ENCODE measurements at places on chromosomes 1 and 21. TPM values are rescaled to one million over a fixed set of nuclear protein-coding genes. Genes with fewer than 3 reads are reported as not detected.

Gene GBP7
- polyA plus RNA-seq = not detected

Gene PLA2G2C
- not detected for polyA plus RNA-seq

Gene LPAR3
- 4.3 TPM for polyA plus RNA-seq

Gene SYF2
- polyA plus RNA-seq = 41.6 TPM

Gene LIN28A
- polyA plus RNA-seq = 0.05 TPM

Gene RGS16
- polyA plus RNA-seq = 0.09 TPM

Gene CD5L
- not detected for polyA plus RNA-seq

DNA sequence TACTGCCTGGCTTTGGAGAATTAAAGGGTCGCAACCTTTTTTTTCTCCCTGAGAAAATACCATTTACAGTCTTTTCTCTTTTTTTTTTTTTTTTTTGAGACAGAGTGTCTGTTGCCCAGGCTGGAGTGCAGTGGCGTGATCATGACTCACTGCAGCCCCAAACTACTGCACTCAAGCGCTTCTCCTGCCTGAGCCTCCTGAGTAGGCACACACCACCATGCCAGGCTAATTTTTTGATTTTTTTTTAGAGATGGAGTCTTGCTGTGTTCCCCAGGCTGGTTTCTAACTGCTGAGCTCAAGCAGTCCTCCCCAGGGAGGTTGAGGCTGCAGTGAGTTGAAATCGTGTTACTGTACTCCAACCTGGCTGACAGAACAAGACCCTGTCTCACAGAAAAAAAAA, 24.6 kb downstream of the UBE4B start:
- H3K27me3 ChIP-seq = no peaks in the 10 kb centered on the region
- H3K4me3 ChIP-seq = no peak overlapping the region
- no peak overlapping the region for H3K27ac ChIP-seq
- H3K4me1 ChIP-seq = peaks cover 2% of the 10 kb centered on the region
- DNase-seq = peak; percentile 28

GRCh38 chr1:53254011-53254640, 15.8 kb upstream of the MAGOH start:
- no peaks in the 10 kb centered on the region for H3K27me3 ChIP-seq
- H3K4me1 ChIP-seq = no peaks in the 10 kb centered on the region
- DNase-seq = peak; percentile 33
- H3K4me3 ChIP-seq = no peak overlapping the region
- no peaks in the 10 kb centered on the region for H3K36me3 ChIP-seq

- DNase-seq = no peak
- H3K36me3 ChIP-seq = no peaks in the 10 kb centered on the region
Observed at GRCh38 chr21:28669321-28669720, 323.4 kb downstream of the LTN1 start.

DNA sequence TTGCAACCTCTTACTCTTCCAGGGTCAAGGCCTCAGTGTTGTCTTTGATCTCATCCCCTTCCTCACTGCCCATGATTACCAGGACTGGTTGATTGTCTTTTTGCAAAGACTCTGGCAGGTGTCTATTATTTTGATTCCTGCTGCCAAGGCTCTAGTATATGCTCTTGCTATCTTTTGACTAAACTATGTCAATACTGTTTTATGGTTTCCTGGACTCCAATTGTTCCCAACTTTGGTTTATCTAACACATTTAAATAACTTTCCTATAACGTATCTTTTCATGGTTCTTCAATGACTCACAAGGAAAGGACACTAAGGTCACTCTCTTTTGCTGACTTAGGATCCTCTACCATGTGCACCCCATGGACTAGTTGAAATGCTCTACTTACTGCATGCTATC, 141.5 kb downstream of the PTPRC start:
- no peak overlapping the region for H3K4me3 ChIP-seq
- peaks cover 2% of the 10 kb centered on the region for H3K4me1 ChIP-seq
- no peaks in the 10 kb centered on the region for H3K27me3 ChIP-seq

GRCh38 chr1:98910827-98911226, 93.8 kb downstream of the PLPPR5 start:
- no peaks in the 10 kb centered on the region for H3K36me3 ChIP-seq
- H3K27ac ChIP-seq = no peak overlapping the region
- no peaks in the 10 kb centered on the region for H3K4me1 ChIP-seq

DNA sequence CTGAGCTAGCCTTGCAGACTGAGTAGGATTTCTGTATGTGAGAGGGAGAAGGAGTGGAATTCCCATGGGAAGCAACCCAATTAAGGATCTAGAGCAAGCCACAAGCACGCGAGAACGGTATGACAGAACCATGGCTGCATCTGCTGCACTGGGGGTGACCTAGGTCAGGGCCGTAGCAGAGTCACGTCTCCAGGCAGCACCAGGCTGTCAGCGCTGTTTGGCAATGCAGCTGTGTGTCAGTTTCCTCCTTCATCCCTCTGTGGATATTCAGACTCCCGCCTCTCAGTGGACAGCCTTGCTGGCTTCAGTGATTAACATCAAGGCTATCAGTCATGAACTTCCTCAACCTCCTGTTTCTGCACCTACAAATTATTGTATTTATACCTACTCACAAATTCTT, 118.1 kb upstream of the PPP2R5A start:
- DNase-seq = no peak
- no peak overlapping the region for H3K27ac ChIP-seq
- H3K27me3 ChIP-seq = no peaks in the 10 kb centered on the region
- H3K36me3 ChIP-seq = no peaks in the 10 kb centered on the region

GRCh38 chr1:63739452-63739851, 34.4 kb upstream of the ROR1 start:
- no peaks in the 10 kb centered on the region for H3K4me1 ChIP-seq
- no peak overlapping the region for H3K4me3 ChIP-seq
- H3K27ac ChIP-seq = no peak overlapping the region
- peaks cover 18% of the 10 kb centered on the region for H3K27me3 ChIP-seq

DNA sequence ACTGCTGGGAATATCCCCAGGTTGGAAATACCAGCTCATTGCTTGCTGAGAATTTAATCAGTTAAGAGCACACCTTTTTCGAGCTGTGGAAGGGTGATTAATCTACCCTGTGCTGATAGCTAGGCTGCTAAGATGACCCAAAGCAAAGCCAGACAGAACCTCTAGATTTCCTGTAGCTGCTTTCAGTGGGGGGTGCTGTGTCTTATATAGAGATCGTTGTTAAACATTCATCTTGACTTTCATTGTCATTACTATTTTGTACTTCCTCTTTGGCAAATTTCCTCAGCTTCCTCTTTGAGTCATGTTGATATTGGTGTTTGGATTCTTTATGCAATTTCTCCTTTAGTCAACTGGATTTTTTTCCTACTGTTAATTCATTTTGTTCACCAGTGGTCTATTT, 155.3 kb downstream of the DISC1 start:
- H3K4me1 ChIP-seq = no peaks in the 10 kb centered on the region
- H3K4me3 ChIP-seq = no peak overlapping the region
- H3K27me3 ChIP-seq = no peaks in the 10 kb centered on the region

DNA sequence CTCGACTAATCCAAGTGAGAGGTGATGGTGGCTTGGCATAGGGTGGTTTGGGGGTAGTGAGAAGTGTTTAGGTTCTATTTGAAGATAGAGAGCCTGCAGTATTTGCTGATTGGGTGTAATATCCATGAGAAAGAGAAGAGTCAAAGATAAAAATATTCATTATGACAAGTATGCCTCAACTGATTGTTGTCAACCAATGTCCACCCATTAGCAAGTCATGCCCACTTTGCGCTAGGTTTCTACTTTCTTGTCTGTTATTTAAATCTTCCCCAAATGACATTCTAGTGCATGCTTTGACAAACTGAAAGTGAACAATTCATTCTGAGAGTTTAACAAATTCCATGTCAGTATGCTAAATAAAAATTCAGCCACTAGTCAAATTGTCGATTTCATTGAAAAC, 3.8 kb upstream of the XCL1 start:
- DNase-seq = no peak
- no peak overlapping the region for H3K4me3 ChIP-seq
- no peaks in the 10 kb centered on the region for H3K4me1 ChIP-seq
- H3K27ac ChIP-seq = no peak overlapping the region
- no peaks in the 10 kb centered on the region for H3K27me3 ChIP-seq
- H3K36me3 ChIP-seq = no peaks in the 10 kb centered on the region

- no peaks in the 10 kb centered on the region for H3K27me3 ChIP-seq
- no peaks in the 10 kb centered on the region for H3K4me1 ChIP-seq
- DNase-seq = peak; percentile 28
- no peak overlapping the region for H3K4me3 ChIP-seq
- no peak overlapping the region for H3K27ac ChIP-seq
Observed at GRCh38 chr21:45831991-45832740, 149.4 kb upstream of the COL6A1 start.

DNA sequence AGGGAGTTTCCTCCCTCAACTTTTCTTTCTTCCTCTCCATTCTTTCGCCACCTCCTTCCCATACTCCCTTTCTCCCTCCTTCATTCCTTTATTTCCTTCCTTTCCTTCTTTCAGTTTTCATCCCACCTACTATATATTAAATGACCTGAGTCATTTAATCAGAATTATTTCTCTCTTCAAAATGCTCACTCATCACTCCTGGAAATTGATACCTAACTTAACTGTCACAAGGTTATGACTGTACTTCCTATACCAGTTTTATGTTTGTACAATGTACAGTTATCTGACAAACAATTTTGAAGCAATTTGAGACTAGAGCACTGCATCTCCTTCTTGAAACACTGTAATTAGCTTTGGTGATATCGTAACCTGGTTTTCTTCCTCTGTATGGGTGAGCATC, 41.4 kb downstream of the NEXN start:
- DNase-seq = no peak
- H3K36me3 ChIP-seq = peaks cover 13% of the 10 kb centered on the region
- no peak overlapping the region for H3K4me3 ChIP-seq
- H3K27ac ChIP-seq = no peak overlapping the region
- no peaks in the 10 kb centered on the region for H3K4me1 ChIP-seq

- H3K36me3 ChIP-seq = no peaks in the 10 kb centered on the region
- peaks cover 29% of the 10 kb centered on the region for H3K4me1 ChIP-seq
- no peak overlapping the region for H3K4me3 ChIP-seq
- H3K27me3 ChIP-seq = no peaks in the 10 kb centered on the region
Observed at GRCh38 chr21:36207577-36208320, 51.1 kb downstream of the DOP1B start.

- no peak overlapping the region for H3K4me3 ChIP-seq
- no peaks in the 10 kb centered on the region for H3K27me3 ChIP-seq
- no peak overlapping the region for H3K27ac ChIP-seq
- no peak for DNase-seq
- H3K36me3 ChIP-seq = no peaks in the 10 kb centered on the region
Observed at GRCh38 chr1:214540324-214540723, 11.1 kb downstream of the PTPN14 start.

DNA sequence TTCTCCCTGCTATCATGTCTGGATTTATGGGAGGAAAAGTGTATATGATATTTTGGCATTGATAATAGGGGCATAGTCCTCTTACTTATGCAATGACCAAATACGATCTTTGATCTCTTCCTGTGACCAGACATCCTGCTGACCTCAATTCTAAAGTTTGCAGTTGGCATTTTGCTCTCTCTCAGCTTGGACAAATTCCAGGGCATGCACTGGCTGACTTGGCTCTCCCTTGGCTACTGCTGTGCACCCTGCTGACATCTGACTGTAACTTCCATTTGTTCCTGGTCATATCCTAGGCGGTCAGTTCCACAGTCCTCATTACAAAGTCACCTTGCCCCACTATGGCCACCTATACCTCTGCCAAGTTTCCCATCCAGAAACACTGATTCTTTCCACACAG, 380.7 kb upstream of the NR5A2 start:
- H3K27ac ChIP-seq = no peak overlapping the region
- no peaks in the 10 kb centered on the region for H3K4me1 ChIP-seq
- H3K36me3 ChIP-seq = no peaks in the 10 kb centered on the region
- no peak overlapping the region for H3K4me3 ChIP-seq
- DNase-seq = no peak

- no peak overlapping the region for H3K4me3 ChIP-seq
- H3K4me1 ChIP-seq = no peaks in the 10 kb centered on the region
- no peaks in the 10 kb centered on the region for H3K27me3 ChIP-seq
- no peak overlapping the region for H3K27ac ChIP-seq
- H3K36me3 ChIP-seq = no peaks in the 10 kb centered on the region
Observed at GRCh38 chr1:23035823-23036452, 16.7 kb downstream of the KDM1A start.

DNA sequence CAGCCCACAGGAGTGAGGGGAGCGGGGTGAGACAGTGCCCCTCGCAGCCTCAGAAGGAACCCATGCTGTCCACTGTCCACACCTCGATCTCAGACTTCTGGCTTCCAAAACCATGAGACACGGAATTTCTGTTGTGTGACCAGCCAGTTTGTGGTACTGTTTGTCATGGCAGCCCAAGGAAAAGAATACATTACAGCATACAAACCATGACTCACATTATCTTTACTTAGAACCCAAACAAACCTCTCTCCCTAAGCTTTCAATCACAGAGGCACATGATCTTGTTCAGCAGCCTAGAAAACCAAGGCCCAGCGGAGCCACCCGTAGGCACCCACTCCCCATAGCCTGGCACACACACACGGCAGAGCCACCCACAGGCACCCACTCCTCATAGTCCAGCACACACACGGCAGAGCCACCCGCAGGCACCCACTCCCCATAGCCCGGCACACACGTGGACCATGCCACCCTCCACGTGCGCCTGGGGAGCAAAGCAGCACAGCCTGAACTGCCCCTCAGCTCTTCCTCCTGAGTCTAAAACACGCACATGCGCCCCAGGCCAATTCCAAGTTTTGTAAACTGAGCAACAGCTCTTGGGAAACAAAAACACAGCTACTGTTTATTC, 458 bp upstream of the KRTAP10-4 start:
- no peaks in the 10 kb centered on the region for H3K4me1 ChIP-seq
- H3K4me3 ChIP-seq = no peak overlapping the region
- DNase-seq = peak; percentile 12
- H3K27me3 ChIP-seq = no peaks in the 10 kb centered on the region
- no peak overlapping the region for H3K27ac ChIP-seq

- H3K27me3 ChIP-seq = no peaks in the 10 kb centered on the region
- peak; percentile 20 for DNase-seq
- H3K27ac ChIP-seq = no peak overlapping the region
- no peak overlapping the region for H3K4me3 ChIP-seq
- H3K4me1 ChIP-seq = no peaks in the 10 kb centered on the region
Observed at GRCh38 chr1:106554294-106554693, 502.2 kb upstream of the PRMT6 start.

GRCh38 chr1:203153051-203153988, 22.3 kb downstream of the MYBPH start:
- peaks cover 2% of the 10 kb centered on the region for H3K27me3 ChIP-seq
- DNase-seq = no peak
- H3K36me3 ChIP-seq = no peaks in the 10 kb centered on the region
- no peak overlapping the region for H3K27ac ChIP-seq
- peaks cover 18% of the 10 kb centered on the region for H3K4me1 ChIP-seq

GRCh38 chr1:74952786-74953185, 181.4 kb upstream of the LHX8 start:
- H3K4me3 ChIP-seq = no peak overlapping the region
- no peaks in the 10 kb centered on the region for H3K27me3 ChIP-seq
- H3K27ac ChIP-seq = no peak overlapping the region
- DNase-seq = no peak
- no peaks in the 10 kb centered on the region for H3K4me1 ChIP-seq
- no peaks in the 10 kb centered on the region for H3K36me3 ChIP-seq

DNA sequence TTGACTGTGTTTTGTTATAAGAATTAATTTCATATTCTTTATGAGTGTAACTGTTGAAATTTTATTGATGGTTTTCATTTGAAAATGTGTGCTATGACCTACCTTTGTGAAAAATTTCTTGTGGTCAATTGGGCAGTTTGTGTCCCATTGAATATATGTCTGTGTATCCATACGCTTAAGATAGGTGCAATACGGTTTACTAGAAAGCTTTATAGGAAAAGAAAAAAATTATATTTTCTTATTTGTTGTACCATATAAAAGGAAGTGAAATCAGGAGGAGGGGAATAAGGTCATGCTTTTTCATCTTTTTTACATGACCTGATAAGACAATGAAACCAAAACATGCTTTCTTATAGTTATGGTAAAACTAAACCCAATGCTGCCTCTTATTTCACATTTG, 807.7 kb downstream of the USP25 start:
- DNase-seq = peak; percentile 31
- H3K36me3 ChIP-seq = no peaks in the 10 kb centered on the region
- H3K4me3 ChIP-seq = peak overlapping the region; percentile 64
- H3K27me3 ChIP-seq = no peaks in the 10 kb centered on the region
